Astrocyte of the cerebellum (primary cell): ENCODE measurements at places on chromosomes 2 and 18.

GRCh38 chr2:214075456-214075855 lies 335.4 kb upstream of the VWC2L start:
- no peak for DNase-seq

- DNase-seq, result no peak
These were observed 7.4 kb upstream of the MOB1A start for GRCh38 chr2:74186038-74186437.

- DNase-seq, result no peak
These were observed 85.3 kb upstream of the GALNT5 start for GRCh38 chr2:157172239-157172638.

DNA sequence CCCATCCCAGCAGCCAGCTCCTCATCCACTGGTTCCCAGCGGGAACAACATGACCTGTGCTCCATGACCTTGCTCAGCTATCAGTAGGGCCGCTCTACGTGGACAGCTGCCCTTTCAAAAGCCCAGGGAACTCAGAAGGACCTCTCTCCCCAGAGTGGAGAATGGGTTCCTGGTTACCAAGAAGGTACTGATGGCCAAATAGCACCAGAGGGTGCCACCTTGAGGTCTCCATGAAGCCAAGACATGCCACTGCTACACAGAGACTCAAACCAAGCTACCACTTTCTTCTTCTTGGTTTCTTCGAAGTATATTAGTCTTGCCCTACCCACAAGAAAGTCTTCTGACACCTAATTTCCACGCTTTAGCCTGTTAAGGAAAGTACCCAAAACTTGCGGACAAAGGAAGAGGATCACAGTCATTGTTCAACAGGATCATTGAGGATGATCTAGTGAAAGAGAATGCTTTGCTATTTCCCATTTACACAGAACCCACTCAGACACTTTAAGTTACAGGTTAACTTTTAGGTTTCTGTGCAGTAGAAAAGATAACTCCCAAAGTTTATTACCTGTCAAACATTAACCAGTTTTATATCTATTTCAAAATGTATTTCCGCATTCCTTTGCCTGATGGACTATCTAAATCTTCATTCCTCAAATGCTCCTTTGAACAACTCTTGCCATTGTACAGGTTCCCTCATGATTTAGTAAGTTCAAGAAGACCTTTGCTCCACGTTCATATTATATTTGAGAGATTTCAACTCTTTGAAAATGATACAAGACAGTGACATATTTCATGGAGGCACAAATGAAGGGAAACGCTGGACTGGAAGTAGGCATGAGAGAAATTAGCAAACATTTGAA lies 102.2 kb downstream of the ALPK2 start:
- no peak for DNase-seq

DNA sequence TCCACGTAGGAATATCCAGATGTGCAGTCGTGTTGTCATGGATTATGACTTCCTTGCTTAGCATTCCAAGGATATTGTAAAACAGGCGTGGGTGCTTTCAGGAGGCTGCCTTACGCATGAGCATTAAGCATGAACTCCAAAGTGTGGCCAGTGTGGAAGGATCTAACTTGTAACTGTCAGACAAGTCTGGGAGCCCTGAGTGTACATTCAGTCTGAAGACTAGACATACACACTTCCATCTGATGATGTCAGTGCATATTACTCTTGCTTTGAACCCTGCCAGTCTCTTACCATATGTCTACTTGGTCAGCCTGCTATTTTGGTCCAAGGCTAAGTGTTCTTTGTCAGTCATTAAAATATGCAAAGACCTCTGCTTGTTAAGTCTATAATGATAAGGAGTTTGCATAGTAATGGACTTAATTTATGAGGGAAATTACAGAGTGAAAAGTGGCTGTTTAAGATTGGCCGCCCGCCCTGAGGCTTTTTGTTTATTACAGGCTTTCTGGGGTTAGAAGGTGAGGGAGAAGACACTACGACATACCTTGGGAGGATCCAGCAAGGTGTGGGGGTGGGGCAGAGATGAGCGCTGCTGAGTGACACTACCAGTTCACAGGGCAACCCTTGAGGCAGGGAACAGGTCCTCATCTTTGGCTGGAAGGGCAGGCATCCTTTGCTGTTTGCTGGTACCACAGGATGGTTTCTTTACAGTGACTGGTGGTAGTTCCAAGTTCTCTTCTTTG lies 48.3 kb downstream of the CABLES1 start:
- DNase-seq, result no peak
